ENCODE measurements at places on chromosomes 7 and 10.

- DNase-seq: no peak
These were observed 1.3 kb upstream of the LRRC18 start for GRCh38 chr10:48940958-48941357.

- no peak for DNase-seq
These were observed 24.3 kb downstream of the UBN2 start for GRCh38 chr7:139255290-139255689.

- no peak for DNase-seq
These were observed 354.1 kb downstream of the TNS3 start for GRCh38 chr7:47227762-47228177.

- no peak for DNase-seq
These were observed 122.0 kb downstream of the ARL4A start for GRCh38 chr7:12809476-12809875.

- DNase-seq: no peak
These were observed 68.6 kb upstream of the CACNB2 start for GRCh38 chr10:18071591-18071990.

DNA sequence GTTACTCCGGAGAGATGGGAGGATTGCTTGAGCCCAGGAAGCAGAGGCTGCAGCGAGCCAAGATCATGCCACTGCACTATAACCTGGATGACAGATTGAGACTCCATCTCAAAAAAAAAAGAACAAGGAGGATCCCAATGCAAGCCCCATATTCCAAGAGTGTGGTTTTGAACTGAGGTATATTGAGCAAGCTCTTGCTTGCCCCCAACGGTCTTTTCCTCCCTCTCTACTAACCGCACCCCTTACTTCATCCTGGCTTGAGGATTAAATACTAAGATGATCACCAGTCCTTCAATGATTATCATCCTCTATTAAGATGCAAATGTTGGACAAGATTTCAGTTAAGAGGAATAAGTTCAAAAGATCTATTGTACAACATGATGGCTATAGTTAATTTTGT is 12.5 kb upstream of the SRGN start:
- DNase-seq: no peak

- DNase-seq: no peak
These were observed 146.6 kb downstream of the CTNNA3 start for GRCh38 chr10:67549390-67549789.

DNA sequence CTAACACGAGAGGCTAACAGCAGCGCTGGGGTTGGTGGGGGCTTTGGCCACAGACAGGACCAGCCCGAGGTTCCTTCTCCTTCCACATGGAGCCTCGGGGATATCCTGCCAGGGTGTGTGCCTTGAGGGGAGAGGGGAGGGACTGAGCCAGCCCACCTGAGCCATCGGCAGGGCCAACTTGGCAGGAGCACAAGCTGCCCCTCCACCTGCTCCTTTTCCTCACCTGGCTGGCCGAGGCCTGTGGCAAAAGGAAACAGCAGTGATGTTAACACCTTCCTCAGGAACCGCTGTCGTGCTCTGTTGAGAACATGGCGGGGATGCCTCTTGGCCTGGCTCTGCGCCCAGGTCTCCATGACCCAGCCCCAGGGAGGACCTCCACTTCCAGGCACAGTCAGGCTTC is 255.1 kb upstream of the PPP2R2D start:
- DNase-seq: no peak

GRCh38 chr7:104960741-104961448 is 53.1 kb upstream of the KMT2E start:
- no peak for DNase-seq

DNA sequence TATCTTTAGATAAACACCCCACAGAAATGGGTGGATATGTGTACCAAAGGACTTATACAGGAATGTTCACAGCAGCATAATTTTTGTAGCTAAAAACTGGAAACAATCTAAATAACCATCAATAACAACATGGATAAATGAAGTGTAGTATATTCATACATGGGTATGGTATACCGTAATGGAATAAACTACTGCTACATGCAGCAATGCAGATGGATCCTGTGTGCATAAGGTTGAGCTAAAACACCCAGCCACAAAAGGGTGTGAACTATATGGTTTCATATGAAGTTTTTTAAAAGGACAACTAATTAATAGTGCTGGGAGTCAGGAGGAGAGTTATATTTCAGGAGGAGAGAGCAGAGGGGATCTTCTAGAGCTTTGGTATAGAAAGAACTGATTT is 389.6 kb downstream of the GFRA1 start:
- no peak for DNase-seq

DNA sequence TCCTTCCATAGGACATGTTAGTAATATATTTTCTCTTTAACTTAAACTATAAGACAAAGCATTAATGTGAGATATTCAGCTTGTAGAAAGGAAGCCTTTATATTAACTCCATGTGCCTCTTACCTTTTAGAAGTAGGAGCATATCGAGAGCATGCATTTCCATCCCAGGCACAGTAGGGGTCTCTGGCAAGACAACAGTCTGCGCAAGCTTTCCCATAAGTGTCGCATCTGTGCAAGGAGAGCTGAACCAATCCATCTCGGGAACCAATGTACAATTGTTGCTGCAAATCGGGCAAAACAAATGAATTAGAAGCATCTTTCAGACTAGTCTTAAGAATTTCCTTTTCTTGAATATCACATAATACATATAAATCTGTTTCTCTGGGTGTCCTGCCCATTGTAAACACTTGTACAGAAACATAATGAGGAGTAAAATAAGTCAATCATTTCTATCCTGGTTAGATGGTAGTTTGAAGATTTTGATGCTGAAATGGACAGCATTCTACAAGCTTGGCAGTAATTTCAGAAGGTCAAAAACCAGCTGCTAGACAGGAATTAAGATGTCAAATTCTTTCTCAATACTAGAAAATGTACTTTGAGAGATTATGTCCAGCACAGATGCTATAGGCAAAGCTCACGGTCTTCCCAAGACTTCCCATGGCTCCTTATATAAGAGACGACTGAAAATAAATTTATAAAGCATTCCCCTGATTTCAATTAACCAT is 171.8 kb downstream of the SEMA3D start:
- no peak for DNase-seq

GRCh38 chr7:89618274-89618673 is 536.0 kb upstream of the STEAP1 start:
- DNase-seq: no peak

DNA sequence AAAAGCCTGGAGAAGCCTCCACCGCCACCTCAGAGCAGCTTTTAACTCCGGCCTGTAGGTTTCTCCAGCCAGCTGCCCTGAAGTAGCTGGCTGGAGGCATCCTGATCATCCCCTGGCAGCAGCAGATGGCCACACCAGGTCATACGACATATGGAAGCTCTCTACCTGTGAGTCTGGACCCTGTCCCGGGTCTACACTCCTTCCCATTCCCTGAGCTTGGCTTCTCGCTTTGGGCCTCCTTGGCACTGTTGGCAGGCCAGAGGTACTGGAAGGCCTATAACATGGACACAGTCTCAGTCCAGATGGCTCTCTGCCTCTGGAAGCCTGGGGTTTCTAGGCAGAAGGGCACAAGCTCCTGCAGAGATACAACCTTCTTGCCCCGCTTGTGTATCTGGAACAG is 43.5 kb upstream of the TRIM8 start:
- DNase-seq: no peak

GRCh38 chr7:80937336-80937735 is 18.5 kb upstream of the SEMA3C start:
- DNase-seq: no peak

GRCh38 chr7:95929710-95930280 is 157.4 kb downstream of the DYNC1I1 start:
- no peak for DNase-seq

DNA sequence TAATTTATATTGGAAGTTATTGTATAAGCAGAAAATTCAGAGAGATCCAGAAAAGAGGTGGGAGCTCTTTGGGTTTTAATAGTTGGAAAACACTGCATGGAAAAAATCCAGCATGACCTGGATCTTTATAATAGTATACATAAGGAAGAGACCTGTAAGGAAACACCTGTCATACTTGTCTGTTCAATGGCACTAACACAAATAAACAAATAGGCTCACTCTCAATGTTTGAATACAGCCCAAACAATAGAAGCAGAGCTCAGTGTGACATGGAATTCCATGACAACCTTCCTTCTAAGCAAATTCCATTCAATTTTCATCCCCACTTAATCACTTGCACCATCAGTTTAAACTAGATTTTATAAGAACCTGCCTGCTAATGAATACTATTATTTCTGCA is 31.7 kb downstream of the CISD1 start:
- DNase-seq: no peak

- no peak for DNase-seq
These were observed 1.5 kb downstream of the IPMK start for GRCh38 chr10:58266003-58266825.

- DNase-seq: no peak
These were observed 162.2 kb upstream of the SLC25A13 start for GRCh38 chr7:96484091-96484490.

- no peak for DNase-seq
These were observed 139.7 kb downstream of the WDR11 start for GRCh38 chr10:120990831-120991230.

GRCh38 chr7:156665101-156665500 is 24.5 kb downstream of the RNF32 start:
- DNase-seq: no peak

DNA sequence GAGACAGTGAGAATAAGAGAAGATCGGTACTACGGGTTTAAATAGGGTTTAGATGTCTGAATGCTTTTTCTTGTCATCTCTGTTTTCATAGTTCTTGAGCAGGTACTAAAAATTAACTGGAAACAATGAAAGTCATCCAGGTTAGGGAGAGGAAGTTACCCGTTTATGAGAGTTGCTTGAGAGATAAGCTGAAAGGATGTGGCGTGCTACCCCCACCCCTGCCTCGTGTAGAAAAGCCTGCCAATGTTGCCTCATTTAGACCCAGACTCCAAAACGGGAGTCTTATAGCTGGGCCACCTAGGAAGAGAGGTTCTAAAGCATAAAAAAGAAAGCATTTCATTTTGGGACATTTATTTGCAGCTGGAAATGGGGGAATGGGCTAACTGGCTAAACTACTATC is 10.2 kb downstream of the AKR1C4 start:
- DNase-seq: no peak

DNA sequence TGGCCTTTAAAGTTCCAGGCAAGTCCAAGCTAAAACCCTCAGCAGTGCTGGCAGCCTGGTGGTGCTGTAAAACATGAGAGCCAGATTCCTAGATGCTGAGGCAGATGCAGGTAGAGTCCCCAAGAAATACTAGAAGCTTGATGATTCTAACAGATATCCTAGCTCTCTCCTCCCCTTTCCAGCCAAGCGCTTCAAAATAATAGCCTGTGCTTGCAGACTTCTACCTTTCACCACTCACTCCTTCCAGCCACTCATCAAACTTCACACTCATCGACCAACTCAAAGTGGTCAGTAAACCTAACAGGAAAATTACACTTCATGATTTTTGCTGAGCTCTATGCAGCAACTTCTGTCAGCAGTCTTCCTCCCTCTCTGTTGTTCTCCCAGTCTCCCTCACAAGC is 50.2 kb downstream of the LMBR1 start:
- DNase-seq: no peak

- DNase-seq: no peak
These were observed 250.7 kb upstream of the ZNF32 start for GRCh38 chr10:43899224-43899959.

- no peak for DNase-seq
These were observed 15.0 kb downstream of the SNX8 start for GRCh38 chr7:2299131-2299829.

DNA sequence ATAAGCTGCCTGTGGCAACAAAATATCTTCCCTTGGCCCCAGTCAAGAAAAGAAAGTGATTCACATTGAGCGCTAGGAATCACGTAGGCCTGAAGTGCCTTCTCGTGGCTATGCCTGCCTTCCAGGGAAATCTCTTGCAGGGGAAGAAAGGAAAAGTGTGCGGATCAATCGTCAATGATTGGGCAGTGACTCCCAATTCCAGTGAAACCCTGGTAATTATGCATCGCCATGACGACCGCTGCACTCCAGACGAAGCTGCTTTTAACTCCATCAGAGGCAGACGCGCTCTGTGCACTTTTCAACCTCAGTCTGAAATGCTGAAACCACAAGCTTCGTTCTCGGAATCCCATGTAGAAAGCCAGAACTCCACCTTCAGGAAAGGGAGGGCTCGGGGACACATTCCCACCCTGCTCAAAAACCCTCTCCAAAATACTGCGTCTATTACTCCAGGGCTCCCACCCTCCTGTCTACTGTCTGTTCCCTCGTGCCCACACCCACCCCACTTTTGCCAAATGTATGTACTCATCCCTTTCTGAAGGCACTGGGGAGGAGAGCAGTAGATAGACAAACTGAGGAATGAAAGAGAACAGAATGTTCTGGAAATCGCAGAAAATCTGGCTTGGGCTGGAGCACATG is 24.2 kb upstream of the PRKAG2 start:
- DNase-seq: no peak

DNA sequence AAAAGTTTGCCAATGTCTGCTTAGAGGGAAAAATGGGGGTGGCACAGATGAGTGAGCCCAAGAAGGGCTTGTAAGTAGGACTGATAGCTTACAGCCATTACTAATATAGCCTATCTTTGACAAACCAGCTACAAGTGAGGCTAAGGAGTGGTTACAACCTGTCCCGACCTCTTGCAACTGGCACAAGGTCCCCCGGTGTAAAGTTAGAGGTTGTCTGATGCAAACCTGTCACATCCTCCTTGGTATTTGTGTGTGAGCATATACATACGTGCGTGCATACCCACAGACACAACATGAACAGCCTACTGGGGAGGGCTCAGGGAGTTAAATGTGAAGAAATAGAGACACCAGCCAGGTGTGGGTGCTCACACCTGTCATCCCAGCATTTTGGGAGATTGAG is 14.6 kb downstream of the ADAP1 start:
- no peak for DNase-seq

DNA sequence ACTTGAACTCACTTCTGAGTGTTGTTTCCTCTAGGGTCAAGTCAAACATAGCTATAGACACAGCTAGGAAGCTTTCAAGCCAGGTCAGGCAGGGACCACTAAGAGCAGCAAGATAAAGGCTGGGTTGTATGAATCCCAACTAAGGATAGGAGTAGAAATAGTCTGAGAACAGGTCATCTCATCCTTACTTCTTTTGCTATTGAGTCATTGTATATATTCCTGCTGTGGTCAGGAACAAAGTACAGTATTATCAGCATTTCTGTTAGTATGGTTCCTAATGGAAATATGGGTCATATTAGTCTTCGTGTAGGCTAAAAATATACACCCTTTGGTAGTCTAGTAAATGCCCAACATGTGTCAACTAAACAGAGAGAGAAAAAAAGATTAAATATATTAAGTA is 145.3 kb downstream of the BTAF1 start:
- DNase-seq: no peak

- no peak for DNase-seq
These were observed 137.9 kb downstream of the RAPGEF5 start for GRCh38 chr7:22219036-22219435.
